Dermis blood vessel endothelial cell (primary cell): ENCODE measurements at places on chromosomes 5 and 9. TPM values are rescaled to one million over a fixed set of nuclear protein-coding genes. Genes with fewer than 3 reads are reported as not detected.

MRPL22 gene
- total RNA-seq, result 24.0 and 35.6 TPM in 2 replicates

CNTNAP3 gene
- 57.2 and 87.2 TPM in 2 replicates for total RNA-seq

KCNIP1 gene
- total RNA-seq, result 20.8 and 24.1 TPM in 2 replicates

TRAF2 gene
- 20.6 and 24.2 TPM in 2 replicates for total RNA-seq

MRPL36 gene
- 32.2 and 36.9 TPM in 2 replicates for total RNA-seq

TOMM5 gene
- 84.9 and 156 TPM in 2 replicates for total RNA-seq

FCN2 gene
- total RNA-seq, result not detected in 2 replicates

C9orf43 gene
- 0.23 TPM in 1 of 2 replicates, not detected in the other for total RNA-seq

PTGER4 gene
- 12.3 and 23.5 TPM in 2 replicates for total RNA-seq

INSL6 gene
- not detected in 2 replicates for total RNA-seq

CDX1 gene
- not detected in 2 replicates for total RNA-seq

GRXCR2 gene
- total RNA-seq, result not detected in 2 replicates

DBH gene
- not detected in 2 replicates for total RNA-seq

SSBP2 gene
- total RNA-seq, result 11.7 and 15.5 TPM in 2 replicates

N4BP3 gene
- 43.9 and 49.4 TPM in 2 replicates for total RNA-seq

REEP2 gene
- 0.68 and 1.5 TPM in 2 replicates for total RNA-seq

HMCN2 gene
- under 0.01 and 1.0 TPM in 2 replicates for total RNA-seq

IL5 gene
- not detected in 2 replicates for total RNA-seq
